ENCODE measurements at places on chromosomes 1 and 21.
A peak's percentile ranks its signal among the peaks of the same experiment; 100 is the strongest.

DNA sequence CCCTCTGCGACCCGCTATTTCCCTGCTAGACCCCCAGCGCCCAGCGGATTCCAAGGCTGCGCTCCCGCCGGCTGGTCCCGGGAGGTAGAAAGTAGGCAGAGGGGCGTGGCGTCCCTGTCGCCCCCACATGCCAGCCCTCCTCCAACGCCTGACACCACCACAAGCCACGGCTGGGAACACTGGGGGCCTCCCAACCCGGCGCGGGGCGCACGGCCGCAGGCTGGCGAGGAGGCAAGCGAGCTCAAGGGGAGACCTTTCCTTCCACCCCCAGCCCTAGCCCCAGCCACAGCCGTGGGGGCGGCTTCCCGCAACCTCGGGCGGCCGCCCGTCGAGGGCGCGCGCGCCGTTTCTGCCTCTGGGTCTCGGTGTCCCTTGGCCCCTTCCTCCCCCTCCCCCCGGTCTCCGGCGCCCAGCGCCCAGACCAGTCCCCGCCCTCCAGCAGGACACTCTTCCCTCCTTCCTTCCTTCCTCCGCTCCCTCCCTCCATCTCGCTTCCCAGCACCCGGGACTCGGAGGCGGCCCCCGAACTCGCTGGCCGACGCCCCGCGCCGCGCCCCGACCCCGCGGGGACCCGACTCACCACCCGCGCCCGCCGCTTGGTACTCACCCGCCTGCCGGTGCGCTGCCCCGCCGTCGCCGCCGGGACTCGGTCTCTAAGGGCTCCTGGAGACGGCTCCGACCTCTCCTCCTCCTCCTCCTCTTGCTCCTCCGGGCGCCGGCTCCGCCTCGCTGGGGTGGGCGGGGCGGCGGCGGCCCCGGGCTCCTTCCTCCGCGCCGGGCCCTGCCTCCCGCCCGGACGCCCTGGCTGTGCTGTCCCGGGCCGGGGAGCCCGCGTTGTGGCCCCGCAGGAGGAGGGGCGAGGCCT is at the start of gene GNG12:
TSS of gene GNG12 (minus strand) at position 731 of the 865 bp plus-strand sequence. CDS start 125,781 bp downstream, outside the sequence.
- DNase-seq: no peak

DNA sequence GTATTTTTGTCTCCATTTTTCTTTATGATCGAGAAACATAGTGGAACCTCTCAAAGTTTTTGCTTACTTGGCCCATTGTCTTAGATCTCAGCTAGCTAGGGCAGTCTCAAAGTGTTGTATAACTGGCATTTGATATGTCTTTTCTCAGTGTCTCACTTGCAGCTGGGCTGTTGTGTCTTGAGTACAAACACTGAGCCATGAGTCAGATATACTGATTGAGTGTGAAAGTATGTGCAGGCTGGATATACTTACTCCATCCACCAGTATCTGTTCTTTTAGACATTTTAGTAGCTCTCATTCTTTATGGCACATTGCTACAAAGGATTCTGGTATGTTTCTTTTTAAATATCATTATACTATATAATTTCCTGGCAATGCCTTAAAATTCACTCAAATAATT is 14.3 kb upstream of the GPR52 start:
- no peak for DNase-seq

- DNase-seq: no peak
These were observed 31.6 kb downstream of the AGT start for GRCh38 chr1:230682274-230682673.

GRCh38 chr1:100353071-100353801 is 930 bp downstream of the CDC14A start:
- peak; percentile 36 for DNase-seq

- DNase-seq: no peak
These were observed 16.6 kb upstream of the ABCG1 start for GRCh38 chr21:42202321-42202720.

DNA sequence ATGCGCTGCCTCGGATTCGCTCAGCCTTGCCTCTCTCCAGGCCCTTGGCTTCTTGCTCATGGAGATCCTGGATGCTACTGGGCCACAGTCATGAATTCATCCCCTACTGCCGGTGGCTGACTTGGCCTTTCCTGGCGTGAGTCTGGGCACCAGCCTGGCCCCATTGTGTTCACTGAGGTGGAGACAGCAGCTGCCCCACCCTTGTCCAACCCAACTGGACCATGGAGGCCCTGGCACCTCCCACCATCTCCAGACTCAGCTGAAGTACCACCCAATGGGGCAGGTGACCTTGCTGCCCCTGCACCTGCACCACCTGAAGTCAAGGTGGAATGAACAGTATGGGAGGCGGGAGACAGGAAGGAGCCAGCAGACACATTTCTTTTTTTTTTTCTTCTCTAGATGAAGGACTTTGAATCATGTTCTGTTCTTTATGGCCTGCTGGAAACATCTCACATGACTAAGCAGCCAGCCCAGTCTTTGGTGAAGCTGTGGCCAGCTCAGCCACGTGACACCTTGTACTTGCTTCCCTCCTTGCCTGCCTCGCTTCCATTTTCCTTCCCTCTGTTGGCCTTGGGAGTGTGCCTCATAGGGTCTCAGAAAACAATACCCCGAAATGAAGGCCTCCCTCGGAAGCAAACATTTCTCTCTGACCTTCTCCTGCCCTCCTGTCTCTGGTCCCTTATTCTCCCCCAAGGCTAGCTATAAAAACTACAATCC is 3.8 kb upstream of the SLC30A2 start:
- DNase-seq: no peak

- no peak for DNase-seq
These were observed 127.1 kb downstream of the C1orf21 start for GRCh38 chr1:184513966-184514365.

GRCh38 chr1:198641501-198641900 is 2.7 kb downstream of the PTPRC start:
- DNase-seq: peak; percentile 79

GRCh38 chr1:6907201-6907600 is 121.9 kb downstream of the CAMTA1 start:
- no peak for DNase-seq

GRCh38 chr1:56339786-56340465 is 239.4 kb downstream of the PLPP3 start:
- no peak for DNase-seq

GRCh38 chr1:101237229-101237837 is 514 bp downstream of the S1PR1 start:
- peak; percentile 19 for DNase-seq

DNA sequence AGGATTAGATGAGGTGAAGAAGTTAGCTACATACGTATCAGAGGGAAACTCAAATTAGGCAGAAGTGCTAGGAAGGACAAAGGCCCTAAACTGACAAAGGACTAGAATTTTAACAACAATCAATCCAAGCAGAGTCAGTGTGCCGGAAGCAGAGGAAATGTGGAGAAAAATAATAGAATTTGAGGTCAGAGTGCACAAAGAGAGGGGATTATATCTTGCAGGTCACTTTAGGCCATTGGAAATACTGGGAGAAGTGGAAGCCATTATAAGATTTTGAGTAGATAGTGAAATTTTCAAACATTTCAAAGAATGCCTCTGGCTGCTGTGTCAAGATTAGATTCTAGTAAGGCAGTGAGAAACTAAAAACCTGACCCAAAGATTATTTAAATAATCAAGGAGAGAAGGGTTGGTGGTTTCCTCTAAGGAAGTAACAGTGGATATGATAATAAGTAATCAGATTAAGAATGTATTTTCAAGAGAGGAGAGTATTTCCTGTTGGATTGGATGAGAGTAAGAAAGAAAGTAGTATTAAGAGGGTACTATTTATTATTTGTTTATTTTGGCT is 889.2 kb upstream of the NCAM2 start:
- DNase-seq: no peak

- DNase-seq: no peak
These were observed 23.1 kb downstream of the NPHP4 start for GRCh38 chr1:5969168-5969567.

GRCh38 chr1:93056214-93056613 is 22.9 kb upstream of the MTF2 start:
- DNase-seq: peak; percentile 8

DNA sequence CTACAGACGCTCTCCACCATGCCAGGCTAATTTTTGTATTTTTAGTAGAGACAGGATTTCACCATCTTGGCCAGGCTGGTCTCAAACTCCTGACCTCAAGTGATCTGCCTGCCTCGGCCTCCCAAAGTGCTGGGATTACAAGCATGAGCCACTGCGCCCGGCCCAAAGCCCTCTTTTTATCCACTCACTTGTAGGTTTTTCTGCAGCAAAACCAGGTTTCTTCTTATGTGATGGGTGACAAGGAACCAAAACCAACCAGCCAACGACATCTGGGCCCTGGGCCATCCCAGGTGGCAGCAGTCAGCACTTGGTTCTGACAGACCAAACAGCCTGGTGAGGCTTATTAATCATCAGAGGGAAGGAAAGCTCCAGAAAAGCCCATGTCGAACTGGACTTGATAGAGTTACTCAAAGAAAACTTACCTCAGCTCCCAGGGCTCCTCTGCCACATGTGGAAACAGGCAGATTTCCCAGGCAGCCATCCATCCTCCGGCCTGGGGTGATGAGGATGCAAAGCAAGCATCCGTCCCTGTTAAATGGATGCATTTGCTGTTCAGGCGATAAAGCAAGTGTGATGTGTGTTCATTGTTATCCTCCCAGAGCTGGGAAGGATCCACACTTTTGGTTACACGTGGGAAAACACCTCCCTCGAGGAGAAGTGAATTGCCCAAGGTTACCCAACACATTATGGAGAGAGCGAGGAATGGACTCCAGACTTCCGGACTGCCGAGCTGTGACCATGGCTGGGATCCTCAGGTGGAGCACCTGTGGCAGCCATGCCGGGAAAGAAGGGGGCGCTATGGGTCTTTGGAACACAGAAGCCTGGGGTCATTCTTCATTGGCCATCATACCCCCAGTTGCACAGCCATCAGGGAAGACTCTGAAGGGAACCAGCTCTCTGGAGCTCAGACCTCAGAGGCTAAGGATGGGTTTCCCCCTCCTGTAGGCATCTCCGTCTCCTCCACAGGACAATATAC is 118.8 kb downstream of the HUNK start:
- DNase-seq: no peak

DNA sequence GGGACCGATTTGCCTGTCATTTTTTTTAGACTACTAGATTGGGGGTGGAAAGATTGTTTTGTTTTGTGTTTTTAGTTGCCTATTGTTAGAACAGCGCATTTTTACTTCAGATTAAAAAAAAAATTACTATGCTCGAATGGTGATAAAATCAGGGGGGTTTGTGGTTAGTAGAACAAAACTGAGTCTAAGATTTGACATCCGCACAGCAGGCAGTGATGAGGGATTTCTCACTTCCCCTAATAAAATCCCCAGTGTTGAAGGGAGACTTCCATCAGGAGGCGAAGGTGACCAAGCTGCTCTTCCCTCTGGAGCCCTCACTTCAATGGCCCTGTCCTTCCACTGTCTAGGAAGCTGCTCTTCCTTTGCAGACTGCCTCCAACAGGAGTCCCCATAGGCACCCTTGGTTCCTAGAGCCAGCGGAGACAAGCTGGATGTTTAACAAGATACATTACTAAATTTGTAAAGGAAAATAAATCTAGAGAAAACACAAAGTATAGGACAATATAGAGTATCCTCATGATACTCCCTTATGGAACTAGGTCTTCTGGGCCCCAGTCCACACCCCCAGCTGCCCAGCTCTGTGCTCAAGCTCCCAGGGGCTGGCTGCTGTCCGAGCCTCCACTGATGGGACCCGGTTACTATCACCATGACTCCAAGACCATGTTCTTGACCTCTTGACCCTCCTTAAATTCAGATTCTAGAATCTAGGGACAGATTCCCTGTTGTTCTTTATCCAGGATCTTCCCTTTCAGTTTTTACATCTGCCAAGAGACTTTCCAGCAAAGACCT is 31.0 kb downstream of the TENT5C start:
- DNase-seq: no peak

Measured in CD4-positive, alpha-beta T cell treated with Interleukin-1 beta for 1 hour (primary cell).